Eye (tissue), 1 donor: ENCODE measurements at places on chromosomes 11 and 22.

DNA sequence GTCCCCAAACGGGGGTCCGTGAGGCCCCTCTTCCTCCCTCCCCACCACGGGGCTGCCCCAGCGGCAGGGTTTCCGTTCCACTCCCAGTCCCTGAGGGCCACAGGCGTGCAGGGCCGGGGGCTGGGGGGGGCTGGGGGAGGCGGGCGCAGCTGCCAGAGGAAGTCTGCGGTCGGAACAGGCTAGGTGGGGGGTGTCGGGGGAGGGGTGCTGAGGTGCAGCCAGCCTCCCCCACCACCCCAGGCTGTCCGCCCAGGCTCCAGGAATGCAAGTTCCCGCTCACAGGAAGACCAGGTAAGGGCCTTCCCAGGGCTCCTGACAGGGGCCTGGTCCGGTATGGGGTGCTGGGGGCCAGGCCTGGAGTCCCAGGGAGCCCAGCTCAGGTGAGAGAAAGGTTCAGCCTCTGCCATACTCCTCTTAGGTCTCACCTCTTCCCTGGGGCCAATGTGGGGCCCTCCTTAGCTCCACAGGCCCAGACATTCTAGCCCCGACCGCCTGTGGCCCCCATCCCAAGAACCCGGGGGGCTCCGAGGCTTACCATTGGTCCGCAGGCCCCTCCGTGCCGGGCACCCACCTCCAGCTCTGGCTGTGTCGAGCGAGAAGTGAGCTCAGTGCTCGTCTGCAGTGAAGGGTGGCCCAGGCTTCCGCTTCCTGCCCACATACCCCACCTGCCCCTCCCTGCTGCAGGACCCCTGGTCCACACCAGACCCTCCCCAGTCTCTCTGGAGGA, at the start of gene PTPRCAP:
Gene PTPRCAP, minus strand, starts transcription at position 601 of the 727 bp plus-strand sequence. Its CDS starts 63 bp downstream, at position 538.
- DNase-seq = no peak

GRCh38 chr11:130995266-130995665, 79.0 kb upstream of the SNX19 start:
- no peak for DNase-seq

DNA sequence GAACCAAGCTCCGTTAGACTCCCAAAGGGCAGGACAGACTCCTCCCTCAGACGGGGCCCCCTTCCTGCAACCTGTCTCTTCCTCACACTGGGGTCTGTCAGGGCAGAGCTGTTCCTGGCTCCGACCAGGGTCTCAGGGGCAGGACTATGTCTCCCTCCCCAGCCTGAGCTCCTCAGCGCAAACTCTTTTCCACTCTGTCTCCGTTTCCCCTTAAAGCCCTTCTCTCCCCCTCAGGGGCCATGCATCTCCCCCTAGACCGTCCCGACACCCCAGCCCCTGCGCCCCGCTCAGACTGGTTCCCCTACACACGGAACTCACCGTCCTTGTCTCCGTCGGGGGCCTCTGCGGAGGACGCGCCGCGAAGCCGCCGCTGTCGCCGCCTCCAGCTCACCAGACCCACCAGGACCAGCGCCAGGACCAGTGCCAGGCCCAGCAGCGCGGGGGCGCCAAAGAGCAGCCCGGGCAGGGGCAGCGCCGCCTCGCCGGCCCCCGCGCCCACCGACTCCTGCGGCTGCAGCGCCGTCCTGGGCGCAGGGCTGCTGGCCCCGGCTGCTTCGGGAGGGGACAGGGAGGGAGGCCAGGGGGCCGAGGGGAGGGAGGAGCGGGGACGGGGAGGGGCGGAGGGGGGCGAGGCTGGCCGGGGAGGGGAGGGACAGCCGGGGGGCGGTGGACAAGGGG, 684 bp downstream of the TNFRSF13C start:
- peak; percentile 73 for DNase-seq

DNA sequence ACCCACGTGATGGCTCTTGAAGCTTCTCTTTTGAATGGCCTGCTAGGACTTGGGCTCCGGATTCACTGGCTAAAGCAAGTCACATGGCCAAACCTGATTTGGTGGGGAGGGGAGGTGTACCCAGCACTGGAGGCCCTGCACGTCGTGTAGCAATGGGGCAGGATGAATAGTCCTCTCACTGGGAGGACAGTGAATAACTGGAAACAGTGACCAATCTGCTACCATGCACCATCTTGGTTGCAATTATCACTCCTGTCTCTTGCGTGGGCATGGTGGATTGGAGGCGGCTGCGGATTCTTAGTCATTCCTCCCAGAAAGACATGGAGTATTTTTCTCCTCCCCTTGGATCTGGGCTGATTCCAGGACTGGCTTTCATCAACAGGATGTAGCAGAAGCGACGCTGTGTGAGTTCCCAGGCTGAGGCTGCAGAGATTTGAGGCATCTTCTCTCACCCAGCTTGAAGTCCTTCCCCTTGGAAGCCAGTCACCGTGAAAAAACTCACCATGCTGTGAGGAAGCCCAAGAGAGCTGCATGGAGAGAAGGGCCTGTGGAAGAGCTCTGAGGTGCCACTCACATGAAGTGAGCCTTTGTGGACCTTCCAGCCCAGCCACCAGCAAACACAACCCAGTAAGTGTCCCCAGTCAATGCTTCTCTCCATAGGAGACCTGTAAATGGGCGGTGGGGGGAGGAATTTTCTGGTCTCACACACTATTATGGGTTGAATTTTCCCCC, 70.4 kb downstream of the IGLL1 start:
- no peak for DNase-seq

DNA sequence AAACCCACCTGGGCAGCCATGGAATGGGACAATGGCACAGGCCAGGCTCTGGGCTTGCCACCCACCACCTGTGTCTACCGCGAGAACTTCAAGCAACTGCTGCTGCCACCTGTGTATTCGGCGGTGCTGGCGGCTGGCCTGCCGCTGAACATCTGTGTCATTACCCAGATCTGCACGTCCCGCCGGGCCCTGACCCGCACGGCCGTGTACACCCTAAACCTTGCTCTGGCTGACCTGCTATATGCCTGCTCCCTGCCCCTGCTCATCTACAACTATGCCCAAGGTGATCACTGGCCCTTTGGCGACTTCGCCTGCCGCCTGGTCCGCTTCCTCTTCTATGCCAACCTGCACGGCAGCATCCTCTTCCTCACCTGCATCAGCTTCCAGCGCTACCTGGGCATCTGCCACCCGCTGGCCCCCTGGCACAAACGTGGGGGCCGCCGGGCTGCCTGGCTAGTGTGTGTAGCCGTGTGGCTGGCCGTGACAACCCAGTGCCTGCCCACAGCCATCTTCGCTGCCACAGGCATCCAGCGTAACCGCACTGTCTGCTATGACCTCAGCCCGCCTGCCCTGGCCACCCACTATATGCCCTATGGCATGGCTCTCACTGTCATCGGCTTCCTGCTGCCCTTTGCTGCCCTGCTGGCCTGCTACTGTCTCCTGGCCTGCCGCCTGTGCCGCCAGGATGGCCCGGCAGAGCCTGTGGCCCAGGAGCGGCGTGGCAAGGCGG, 11.4 kb upstream of the ARHGEF17 start:
- no peak for DNase-seq

GRCh38 chr11:64206457-64207255, at the start of gene FERMT3:
Gene FERMT3, plus strand, starts transcription at chr11:64206721. Its CDS starts 644 bp downstream, at chr11:64207365.
- DNase-seq = no peak

DNA sequence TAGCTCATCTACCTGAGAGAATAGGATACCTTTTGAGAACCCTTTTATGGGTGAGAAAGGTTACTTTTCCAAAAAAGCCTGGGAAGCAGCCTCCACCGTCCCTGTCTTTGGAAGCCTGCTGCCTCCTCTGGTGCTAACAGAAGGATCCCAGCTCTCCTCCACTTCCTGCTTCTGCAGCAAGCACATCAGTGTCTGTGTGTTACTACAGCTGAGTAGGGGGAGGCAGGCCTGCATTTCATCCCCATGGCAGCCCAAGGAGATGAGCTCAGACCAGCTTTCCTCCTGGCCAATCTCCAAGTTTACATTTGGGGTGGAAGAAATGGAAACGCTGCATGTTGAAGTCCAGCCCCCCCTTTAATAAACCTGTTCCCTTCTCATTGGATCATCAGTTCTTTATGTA, 7.4 kb upstream of the CCDC34 start:
- peak; percentile 74 for DNase-seq

DNA sequence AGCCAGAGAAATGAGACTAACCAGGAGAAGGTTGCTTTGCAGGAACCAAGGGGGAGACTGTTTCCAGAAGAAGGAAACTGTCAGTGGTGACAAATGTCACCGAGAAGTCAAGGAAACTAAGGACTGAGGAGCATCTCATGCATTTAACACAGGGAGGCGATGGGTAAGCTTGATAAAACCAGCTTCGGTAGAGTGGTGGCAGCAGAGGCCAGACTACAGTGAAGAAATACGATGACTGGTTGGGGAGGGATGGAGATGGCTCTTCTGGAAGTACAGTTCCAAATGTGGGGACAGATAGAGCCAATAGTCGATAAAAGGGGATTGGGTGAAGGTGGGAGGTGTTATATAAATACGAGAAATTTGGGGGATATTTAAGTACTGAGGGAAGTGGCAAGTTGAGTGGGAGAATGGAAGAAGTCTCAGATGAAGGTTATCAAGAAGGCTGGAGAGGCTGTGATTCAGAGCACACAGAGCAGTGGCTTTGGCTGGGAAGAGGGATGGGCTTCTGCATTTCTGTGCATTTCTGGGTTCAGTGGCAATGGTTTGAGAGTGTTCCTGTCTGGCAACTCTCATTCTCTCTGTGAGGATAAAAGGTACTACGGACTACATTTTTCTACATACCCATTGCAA, 29.2 kb downstream of the SC5D start:
- DNase-seq = peak; percentile 50

DNA sequence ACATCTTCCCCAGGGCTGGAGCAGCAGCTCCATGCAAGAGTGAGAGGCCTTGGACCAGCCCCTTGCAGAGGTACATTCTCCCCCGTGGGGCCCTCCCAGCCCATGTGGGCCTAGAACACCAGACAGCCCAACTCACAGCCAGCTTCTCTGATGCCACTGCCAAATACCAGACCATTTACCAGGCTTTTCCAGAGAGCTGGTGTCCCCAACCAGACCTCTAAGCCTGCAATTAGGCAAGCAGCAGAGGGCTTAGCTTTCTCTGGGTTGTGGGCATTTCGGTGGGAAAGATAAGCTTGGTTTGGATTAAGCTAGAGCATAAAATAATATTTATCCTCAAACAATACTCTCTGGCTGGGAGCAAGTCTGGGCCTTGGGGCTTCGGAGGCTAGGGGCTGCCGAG, 75.6 kb downstream of the TP53I11 start:
- no peak for DNase-seq

- no peak for DNase-seq
Observed at GRCh38 chr11:34784318-34784841, 131.8 kb downstream of the APIP start.

GRCh38 chr11:111334532-111335502, 36.5 kb downstream of the POU2AF3 start:
- no peak for DNase-seq

GRCh38 chr11:19849107-19849789, 136.6 kb downstream of the NAV2 start:
- DNase-seq = no peak

- DNase-seq = no peak
Observed at GRCh38 chr11:72935700-72936099, 121.5 kb downstream of the ATG16L2 start.

GRCh38 chr11:124935548-124936514, at the start of gene HEPACAM:
Gene HEPACAM, minus strand, starts transcription at chr11:124936047. Its CDS starts 41 bp downstream, at chr11:124936006.
- no peak for DNase-seq

DNA sequence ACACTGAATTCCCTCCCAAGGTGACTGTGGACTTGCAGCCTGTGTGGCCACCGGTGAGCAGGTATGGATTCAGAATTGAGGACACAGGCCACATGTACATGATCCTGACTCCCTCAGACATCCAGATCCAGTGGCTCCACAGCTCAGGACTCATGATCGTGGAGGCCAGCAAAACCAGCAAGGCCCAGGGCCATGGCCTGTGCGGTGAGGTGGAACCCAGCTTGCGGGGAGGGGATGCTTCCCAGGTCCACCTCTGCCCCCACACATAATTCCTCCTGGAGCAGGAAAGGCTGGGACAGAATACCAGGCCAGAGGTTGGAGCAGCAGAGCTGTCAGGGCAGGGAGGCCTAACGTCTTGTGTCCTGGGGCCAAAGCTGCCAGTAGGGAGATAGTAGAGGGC, 82.1 kb downstream of the OTOG start:
- no peak for DNase-seq

DNA sequence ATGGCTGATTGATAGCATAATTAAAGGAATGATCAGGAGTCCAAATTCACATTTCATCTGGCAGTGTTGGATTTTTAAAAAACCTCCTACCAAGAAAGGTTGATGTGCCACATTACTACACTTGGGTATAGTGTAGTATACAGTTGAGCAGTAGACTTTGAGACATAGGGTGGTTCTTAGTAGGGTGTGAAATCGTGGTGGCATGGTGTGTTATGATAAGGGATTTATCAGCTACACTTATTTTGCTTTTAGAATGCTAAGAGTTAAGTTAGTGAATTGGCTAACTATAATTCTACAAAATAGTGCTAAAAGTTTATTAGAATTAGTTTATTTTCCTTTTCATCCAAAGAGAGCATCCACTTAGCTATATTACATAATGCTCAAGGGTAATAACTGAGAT, 13.1 kb downstream of the TBCEL start:
- no peak for DNase-seq

DNA sequence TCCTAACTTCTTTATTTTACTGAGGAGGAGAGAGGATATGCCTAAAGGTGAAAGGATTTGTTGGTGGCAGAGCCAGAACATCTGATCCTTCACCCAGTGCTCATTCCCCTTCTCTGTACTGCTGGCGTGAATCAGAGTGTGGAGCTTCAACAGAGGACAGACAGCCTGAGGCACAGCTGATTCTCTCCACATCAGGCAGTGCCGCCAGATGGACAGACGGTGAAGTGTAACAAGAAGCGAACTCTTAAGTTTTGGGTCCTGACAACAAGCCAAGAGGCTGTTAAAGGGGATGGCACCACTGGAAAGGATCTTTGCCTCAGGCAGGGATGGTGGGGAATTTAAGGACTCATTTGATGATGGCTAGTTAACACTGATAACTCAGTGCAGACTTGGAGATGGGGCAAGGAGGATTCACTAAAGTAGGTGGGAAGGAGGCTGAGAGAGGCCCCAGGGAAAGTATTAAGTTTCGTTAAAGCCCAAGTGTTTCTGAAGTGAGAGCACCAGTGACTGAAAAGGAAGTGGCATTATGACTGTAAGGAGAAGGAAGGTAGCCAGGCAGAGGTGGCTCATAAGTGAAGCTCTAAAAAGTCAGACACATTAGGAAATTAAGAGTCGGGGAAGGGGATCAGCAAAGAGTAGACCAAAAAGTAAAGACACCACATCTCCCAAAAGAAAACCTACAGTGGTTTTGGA, 81.3 kb downstream of the CLPB start:
- peak; percentile 66 for DNase-seq

GRCh38 chr11:94794287-94795168, 26.4 kb downstream of the AMOTL1 start:
- no peak for DNase-seq
